ENCODE measurements at places on chromosomes 2 and 18.

GRCh38 chr2:151051574-151052220 lies 210.0 kb downstream of the RBM43 start:
- DNase-seq: peak; percentile 57

DNA sequence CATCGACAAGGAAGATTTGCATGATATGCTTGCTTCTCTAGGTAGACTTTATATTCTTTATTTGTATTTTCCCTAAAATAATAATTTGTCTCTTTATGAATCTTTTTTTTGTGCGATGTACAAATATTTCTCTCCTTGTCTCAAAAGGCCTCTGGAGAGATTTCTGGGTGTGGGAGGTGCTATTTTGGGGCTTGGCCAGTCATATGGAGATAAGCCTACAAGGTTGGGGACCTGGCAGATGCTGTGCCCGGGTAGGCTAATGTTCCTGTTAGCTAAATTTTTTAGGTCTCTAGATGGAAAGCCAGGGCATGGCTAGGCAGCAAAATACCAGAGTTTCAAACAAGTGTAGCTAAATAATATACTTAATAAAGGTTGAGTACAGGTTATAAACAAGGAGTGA lies 11.1 kb downstream of the MYL12B start:
- DNase-seq: no peak

DNA sequence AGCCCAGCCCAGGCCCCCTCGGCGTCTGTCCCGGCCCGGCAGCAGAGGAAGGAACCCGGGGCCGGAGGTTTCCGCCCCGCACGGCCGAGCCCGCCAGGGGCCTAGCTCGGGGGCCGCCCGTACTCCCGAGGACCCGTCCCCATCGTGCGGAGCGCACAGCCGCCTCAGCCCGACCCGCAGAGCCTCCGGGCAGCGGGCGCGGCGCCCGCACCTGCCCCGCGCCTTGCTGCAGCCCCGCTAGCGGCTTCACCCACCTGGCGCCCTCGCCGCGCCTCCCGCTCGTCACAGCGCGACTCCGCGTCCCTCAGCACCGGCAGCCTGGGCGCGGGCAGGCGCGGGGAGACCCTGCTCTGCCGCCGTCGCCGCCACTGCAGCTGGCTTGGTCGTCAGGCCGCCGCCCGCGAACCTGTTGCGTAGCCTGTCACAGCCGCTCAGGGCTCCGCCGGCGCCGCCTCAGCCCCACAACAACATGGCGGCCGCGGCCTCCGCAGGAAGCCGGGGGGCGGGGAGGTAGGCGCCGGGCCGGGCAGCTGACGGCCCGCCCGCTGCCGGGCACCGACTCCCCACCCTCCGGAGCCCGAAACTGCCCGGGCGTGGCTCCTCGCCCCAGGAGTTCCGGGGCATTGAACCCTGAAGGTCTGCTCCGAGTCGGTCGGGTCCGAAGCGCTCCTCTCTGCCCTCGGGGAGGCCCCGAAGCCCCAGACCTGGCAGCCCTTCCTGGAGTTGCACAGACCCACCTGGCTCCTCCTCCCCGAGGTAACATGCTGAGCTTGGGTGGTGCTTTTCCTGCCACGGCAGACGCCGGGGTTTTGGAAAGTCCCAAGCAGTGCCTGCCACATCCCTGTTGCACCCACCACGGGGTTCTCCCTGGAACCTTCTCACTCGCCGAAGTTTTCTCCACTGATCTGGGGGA lies at the start of gene ITSN2:
ITSN2 (minus strand) TSS at position 487 of the 913 bp plus-strand sequence. CDS start 32,454 bp downstream, outside the sequence.
- DNase-seq: peak; percentile 79

DNA sequence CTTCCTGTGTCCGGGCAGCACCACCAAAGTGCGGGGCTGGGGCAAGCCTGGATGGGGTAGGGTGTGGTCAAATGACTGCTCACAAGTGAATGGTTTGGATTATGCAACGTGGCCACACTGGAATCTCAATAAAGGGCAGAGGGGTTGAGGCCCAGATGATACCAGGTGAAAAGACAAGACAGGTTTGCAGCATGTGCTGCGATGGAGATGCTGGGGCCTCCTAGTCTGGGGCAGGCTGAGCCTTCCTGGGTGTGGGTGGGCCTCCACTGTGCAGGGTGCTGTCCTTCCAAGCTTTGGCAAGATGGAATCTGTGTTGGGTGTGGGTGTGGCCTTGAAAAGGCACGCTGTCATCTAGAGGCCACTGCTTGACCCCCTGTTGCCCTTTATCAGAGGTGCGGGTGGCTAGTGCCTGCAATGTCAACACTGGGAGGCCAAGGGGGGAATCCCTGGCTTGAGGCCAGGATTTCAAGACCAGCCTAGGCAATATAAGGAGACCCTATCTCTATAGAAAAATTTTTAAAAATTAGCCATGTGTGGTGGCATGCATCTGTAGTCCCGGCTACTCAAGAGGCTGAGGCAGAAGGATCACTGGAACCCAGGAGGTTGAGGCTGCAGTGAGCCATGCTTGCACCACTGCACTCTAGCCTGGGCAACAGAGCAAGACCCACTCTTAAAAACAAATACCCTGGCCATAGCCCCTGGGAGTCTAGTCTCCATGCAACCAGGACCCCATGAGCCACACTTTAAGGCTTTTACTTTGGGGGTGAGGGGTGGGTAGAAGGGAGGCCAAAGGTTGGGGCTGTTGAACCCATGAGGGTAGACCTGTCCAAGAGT lies 13.8 kb downstream of the RRM2 start:
- no peak for DNase-seq

GRCh38 chr2:34153484-34153883 lies 554.4 kb upstream of the FAM98A start:
- no peak for DNase-seq

- DNase-seq: no peak
Observed at GRCh38 chr2:43824951-43825493, 13.6 kb downstream of the ABCG5 start.

DNA sequence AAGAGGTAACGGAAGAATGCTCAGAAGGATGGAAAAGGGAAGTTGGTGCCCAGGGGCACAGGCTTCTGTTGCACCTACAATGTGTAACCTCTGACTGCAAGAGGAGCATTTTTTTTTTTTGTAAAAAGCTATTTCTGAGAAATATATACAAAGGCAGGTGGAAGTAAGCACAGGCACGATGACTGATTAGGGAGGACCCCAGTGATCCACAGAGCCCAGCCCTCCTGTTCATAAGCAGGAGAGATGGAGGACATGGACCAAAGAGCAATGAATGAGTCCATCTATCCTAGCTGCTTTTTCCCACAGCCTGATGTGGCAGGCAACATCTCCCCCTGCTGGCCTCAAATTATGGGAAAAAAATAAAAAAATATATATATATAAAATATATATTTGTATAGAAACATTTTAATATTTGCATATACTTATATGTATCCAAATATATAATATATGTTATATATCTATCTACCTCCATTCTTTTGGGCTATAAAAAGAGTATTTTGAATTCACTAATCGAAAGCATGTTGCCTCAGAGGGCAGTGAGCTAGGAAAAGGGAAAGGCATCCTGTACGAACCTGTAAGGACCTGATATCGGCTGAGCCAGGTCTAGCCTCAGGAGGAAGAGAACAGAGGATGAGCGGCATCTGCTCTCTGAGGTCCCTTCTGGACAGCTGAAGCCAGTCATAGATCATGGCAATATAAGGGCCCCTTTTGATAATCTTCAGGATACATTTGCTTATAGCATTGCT lies 166.0 kb upstream of the STK17B start:
- DNase-seq: no peak

GRCh38 chr2:73956218-73956865 lies 28.4 kb upstream of the TET3 start:
- DNase-seq: no peak

- DNase-seq: no peak
Observed at GRCh38 chr2:110639972-110640371, 37.9 kb downstream of the BUB1 start.

DNA sequence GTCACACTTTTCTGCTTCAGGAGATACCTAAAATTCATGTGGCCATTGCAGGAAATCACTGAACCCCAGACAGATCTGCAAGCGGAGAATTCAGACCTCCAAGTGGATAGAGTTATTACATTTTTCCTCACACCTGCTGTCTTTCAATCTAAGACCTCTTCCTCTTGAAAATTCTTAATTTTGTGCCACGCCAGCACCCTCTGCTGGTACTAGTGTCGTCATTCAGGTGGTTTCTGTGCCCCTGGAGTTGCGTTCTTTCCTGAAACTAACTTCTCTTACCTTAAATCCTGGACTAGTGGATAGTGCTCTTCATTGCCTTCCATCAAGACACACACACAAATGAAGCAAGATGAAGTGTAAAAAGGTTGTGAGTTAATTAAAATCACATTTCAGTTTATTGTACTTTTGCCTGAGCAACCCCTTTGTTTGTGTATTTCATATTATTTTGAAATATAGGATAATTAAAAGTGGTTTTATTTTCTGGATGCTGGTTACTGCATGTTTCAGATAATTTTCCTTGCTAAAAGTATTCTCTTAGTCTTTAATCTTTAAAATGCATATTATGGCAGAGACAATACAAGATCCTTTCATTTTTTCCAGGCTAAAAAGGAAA lies 1.6 kb upstream of the DNER start:
- DNase-seq: peak; percentile 13

- peak; percentile 75 for DNase-seq
Observed at GRCh38 chr2:229800997-229801754, 86.8 kb upstream of the DNER start.

DNA sequence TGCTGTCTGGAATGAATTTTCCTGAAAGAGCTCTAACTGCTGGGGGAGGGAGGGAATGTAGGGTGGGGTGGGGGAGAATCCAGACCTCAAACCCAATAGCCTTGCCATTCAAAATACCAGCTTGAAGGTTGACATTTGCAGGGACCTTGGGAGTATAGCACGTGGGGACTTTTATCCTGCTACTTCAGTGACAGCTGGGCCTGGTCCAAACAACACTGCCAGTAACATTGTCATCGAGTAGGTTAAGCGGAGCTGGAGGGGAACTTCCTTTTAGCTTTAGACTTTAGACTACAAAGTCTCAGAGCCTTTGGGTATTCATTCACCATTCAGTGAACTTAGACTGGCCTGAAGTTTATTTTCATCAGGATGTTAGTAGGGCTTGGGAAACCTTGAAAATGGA lies 248.7 kb downstream of the MEIS1 start:
- no peak for DNase-seq

DNA sequence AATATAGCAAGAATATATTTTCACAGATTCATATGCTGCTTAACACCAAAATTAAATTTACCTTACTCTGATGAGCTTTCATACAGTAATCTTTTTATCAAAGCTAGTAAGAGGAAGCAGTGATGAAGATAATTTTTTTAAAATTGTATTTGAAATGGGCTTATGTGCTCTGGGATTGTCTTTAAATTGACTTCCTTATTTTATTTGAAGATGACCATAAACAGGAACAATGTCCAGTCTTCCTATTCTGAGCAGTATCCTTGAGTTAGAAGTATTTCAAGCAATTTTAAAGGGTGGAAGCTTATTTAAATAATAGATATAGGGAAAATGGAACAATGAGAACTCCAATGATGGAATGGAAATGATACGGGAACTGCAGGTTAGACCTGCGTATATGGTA lies 211.6 kb downstream of the MCFD2 start:
- DNase-seq: no peak

DNA sequence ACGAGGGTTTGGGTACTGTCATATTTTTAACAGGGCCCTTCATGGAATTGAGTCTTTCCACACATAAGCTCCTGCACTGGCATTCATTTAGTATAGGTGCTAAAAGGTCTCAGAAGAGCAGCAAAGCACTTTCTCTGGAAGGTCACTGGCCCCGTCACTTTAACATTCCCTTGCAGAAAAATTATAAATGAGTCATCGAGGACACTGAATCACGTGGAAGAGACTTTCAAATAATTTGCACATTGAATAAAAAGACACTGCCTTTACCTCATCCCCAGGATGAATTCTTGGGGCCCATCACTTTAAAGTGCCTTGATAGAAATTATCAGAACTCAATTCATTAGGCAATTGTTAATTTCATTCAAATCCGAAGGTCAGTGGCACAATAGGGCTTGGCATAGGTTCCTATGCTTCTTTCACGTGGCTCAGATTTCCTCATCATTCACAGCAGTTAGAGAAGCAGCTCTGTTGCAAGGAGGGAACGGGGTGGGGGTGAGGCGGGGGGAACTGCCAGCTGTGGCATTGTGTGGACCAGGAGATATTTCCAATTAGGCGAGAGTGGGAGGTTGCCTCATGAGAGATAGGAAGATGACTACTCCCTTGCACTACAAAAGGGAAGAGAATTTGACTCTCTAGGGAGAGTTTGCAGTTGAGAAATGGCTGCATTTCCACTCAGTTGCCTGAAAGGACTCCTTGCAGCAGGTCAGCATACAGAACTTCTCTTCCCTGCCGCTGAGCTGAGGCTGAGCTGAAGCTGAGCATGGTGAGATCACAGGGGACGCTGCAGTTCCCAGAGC lies 86.3 kb upstream of the NPAS2 start:
- DNase-seq: no peak

- DNase-seq: peak; percentile 33
Observed at GRCh38 chr2:26970928-26971627, 641 bp downstream of the MAPRE3 start.

GRCh38 chr2:181761175-181761574 lies 80.9 kb upstream of the NEUROD1 start:
- DNase-seq: no peak
